ENCODE measurements at places on chromosomes 3 and 15. TPM values are rescaled to one million over a fixed set of nuclear protein-coding genes. Genes with fewer than 3 reads are reported as not detected.

CSTA gene
- not detected for total RNA-seq

LTK gene
- total RNA-seq, result 2.0 TPM

MDFIC2 gene
- not detected for total RNA-seq

DNA sequence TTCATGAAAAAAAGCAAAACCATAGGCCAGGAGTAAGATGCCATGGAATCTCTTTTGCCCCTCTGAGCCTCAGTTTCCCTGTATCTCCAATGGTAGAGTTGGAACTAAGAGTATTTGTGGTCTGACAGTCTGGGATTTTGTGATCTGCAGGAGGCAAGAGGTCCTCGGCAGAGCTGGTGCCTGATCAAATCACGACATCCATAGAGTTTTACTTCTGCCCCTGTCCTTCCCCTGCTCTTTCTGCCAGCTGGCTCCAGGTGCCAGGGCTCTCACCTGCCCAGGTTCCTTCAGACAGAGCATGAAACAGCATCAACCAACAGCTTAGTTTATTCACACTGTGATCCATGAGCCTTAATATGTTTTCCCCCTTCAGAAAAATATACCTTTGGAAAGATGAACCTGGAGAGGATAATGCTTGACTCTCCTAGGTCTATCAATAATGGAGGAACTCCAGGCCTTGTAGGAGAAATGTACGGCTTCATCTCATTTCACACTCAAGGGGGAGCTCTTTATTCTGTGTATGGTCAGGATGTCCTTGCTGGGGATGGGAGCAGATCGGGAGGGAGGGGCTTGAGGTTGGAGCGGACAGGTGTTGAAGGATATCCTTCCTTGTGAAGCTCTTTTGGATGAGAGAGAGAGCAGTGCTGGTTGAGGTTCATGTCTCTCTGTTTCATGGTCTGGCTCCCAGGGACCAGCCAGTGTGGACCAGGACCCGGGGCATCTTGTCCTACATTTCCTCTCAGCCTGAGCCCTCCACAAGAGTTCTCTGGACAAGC, 309.9 kb downstream of the RPLP1 start:
- no peak for DNase-seq

- DNase-seq, result no peak
Measured at GRCh38 chr15:90901175-90902039, 1.7 kb upstream of the MAN2A2 start.
